ENCODE measurements at places on chromosomes 1 and 21. TPM values are rescaled to one million over a fixed set of nuclear protein-coding genes. Genes with fewer than 3 reads are reported as not detected.

GRCh38 chr1:17611991-17612390, 72.5 kb downstream of the ARHGEF10L start:
- DNase-seq = no peak

DNA sequence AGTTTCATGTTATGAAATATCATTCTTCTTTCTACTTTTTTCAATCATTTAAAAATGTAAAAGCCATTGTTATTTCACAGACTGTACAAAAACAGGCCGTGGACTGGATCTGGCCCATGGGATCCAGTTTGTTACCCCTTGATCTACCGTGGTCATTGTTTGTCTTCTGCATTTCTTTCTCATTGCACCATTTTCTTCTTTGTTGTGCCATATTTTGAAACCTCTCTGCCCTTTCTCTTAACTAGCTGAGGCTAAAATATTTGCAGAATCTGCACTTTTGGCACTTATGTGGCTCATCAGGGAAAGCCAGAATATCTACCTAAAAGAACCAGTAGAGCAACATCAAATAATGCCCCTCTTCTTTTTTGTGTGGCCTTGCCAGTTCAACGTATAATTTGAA, 50.5 kb downstream of the DNAJC6 start:
- no peak for DNase-seq

HSF2BP gene
- polyA plus RNA-seq = 2.0 TPM

DNA sequence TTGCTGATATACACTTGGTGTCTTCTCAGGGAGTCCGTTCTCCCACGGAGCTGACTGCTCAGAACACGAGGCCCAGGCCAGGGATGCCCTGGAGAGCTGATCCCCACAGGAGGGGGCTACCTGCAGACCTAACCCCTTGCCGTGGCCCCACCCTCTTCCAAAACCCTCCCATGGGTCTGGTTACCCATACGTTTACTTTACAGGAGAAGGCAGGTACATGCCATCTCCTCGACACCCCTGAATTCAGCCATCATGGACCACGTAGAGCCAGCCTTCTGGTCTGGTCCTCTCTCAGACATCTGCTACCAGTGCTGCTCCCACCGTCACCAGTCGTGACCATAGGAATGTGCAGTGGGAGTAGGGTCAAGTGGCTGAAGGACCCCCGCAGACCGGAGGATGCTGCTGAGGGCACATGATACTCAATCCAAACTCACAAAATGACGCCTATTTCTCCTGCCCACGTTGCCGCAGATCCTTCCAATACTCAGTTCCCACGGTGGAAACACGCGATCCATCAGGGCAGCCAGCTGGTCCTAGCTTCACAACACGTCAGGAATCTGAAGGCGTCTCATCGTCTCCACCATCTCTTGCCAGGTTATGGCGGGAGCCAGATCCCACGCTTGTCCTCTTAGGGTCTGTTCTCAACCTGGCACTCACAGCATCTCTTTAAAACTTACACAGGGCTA, 26.7 kb downstream of the PGBD5 start:
- DNase-seq = no peak

GRCh38 chr1:218384581-218384993, 39.5 kb downstream of the TGFB2 start:
- no peak for DNase-seq

- no peak for DNase-seq
Measured at GRCh38 chr21:45080639-45081414, 6.4 kb downstream of the ADARB1 start.

GRCh38 chr1:199448646-199449045, 578.9 kb upstream of the NR5A2 start:
- DNase-seq = no peak

AADACL4 gene
- polyA plus RNA-seq = 2.4 TPM

- no peak for DNase-seq
Measured at GRCh38 chr21:21034036-21034435, 35.8 kb downstream of the NCAM2 start.

AMPD1 gene
- not detected for polyA plus RNA-seq

SPSB1 gene
- 14.0 TPM for polyA plus RNA-seq

DNA sequence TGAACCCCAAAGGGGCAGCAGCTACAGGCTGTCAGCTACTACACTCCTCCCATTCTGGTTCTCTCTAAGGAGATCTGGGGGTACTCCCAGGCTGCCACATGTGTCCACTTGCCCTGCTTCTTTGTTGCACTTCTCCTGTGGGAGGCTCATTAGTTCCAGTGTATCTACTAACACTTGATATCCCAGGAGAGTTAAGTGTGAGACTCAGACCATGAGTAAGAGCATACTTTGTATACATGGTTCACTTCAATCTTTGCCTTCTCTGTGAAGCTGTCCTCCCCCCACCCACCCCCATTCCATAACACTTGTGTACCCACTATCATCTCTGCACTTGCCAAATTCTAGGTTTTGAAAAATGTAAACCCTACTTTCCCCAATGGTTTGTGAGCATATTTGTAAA, 34.9 kb upstream of the GADD45A start:
- no peak for DNase-seq

CDK18 gene
- polyA plus RNA-seq = 39.5 TPM

DPT gene
- 0.64 TPM for polyA plus RNA-seq

CD247 gene
- polyA plus RNA-seq = 0.47 TPM

KPRP gene
- not detected for polyA plus RNA-seq

GRCh38 chr1:211133393-211133835, 534 bp downstream of the KCNH1 start:
- DNase-seq = peak; percentile 23

BTG2 gene
- 215 TPM for polyA plus RNA-seq

LDLRAP1 gene
- 14.8 TPM for polyA plus RNA-seq

FHAD1 gene
- 5.3 TPM for polyA plus RNA-seq

DNA sequence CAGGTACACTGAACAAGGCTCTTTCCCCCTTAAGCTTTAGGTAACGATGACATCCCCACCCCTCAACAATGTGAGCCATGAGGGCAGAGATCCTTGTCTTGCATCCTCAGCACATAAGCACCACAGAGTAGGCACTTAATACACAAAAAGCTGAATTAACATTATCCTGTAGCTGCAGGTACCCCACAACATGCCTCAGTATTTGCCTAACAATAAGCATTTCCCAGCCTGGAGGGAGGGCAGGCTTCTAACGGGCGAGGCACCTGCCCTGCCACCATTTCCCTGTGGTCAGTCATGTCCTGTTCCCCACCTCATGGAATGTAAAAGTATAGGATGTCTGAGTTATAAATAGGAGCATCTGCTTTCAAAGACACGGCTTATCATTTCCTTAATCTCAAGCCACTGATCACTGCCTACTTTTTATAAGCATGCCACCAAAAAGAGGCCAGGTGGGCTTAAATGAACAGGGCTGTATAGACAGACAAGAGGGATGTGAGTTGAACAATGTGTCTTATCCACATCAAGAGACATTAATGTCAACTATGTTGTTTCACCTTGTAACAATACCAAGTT, 3.4 kb downstream of the CAPZB start:
- no peak for DNase-seq

- DNase-seq = no peak
Measured at GRCh38 chr1:41361495-41362356, 492 bp downstream of the FOXO6 start.

- DNase-seq = no peak
Measured at GRCh38 chr1:11307852-11308251, 34.9 kb downstream of the UBIAD1 start.

PEAR1 gene
- 22.8 TPM for polyA plus RNA-seq

GRCh38 chr1:194602184-194602583, 1415.8 kb upstream of the B3GALT2 start:
- DNase-seq = no peak

GRCh38 chr1:243799908-243800307, 50.1 kb downstream of the AKT3 start:
- no peak for DNase-seq

DNA sequence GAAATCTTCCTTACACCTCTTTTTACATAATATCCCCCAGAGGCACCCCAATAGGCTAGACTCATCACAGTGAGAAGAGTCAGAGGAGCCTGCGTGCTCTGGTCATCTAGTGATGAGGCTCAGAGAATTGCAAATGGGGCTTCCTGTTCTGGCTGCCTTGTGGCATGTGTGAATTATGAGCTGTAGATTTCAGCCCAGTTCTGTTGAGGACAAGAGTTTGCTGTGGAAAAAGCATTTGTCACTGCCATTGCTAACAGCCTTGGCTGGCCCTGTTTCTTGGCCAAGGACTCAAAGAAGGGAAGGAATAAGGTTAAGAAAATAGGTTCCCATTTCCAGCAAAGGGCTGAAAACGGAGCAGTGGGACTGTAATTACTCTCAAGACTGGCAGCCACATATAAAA, 30.7 kb downstream of the MRAP start:
- DNase-seq = peak; percentile 49

DNA sequence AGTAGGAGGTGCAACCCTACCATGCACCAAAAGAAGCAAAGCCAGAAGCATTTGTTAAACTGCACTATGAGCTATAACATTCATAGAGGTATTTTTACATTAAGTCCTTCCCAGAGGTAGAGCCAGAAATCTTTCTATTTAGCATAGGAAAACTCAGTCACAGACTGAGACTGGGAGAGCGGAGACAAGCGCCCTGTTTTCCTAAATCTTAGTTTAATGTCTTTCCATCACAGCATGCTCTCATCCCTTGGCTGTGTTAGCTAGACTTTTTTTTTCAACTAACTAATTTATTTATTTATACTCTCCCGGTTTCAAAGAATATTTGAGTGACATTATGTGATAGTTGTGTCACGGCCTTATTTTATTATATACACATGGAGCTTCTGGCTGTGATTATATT, 304.1 kb downstream of the LMX1A start:
- no peak for DNase-seq

KCNC4 gene
- polyA plus RNA-seq = 5.6 TPM

DNA sequence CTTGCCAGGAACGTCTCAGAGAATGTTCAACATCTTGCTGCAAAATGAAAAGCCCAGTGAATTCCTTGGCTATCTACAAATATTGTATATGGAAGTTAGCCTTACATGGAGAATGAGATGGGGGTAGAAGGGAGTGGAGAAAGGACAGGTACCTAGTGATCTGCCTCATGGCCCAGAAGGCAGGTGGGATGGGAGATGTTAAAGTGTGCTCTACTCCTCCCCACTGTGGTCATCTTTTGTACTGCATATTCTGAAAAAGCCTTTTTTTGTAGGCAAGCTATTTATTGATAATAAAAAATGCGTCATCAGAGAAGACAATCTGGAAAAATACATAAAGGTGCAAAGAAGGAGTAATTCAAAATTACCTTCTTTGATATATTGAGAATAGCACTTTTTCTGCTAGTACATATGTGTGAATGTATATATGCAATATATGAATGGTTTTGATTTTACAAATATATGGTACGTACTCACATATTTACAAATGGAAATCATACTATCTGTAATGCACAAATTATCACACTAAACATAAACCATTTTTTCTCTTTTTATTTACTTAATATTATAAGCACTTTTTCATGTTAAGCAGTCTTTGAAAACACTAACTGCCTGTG, 19.1 kb upstream of the SLC5A9 start:
- peak; percentile 19 for DNase-seq

XCL2 gene
- polyA plus RNA-seq = 0.54 TPM

HSD11B1 gene
- 0.22 TPM for polyA plus RNA-seq

DNA sequence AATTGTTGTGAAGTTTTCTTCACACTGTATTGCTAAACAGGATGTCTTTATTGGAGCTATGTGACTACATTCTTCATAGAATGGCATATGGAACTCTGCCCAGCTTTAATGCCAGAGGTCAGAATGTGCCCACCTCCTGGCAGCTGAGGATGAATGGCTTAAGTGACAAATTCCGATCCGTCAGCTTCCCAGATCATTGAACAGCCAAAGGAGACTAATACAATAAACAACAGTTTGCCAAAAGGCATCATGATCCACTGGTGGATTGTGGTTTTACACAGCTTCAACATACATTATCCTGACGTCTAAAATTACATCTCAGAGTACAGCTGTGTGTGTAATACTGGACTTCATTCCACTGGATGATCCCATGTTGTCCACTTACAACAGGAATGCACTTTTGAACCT, 68.7 kb upstream of the C1orf105 start:
- DNase-seq = no peak

CACNA1S gene
- polyA plus RNA-seq = 0.51 TPM
